ENCODE measurements at places on chromosomes 6 and 20.

GRCh38 chr20:62809530-62810428, 5.1 kb downstream of the OGFR start:
- DNase-seq: no peak

DNA sequence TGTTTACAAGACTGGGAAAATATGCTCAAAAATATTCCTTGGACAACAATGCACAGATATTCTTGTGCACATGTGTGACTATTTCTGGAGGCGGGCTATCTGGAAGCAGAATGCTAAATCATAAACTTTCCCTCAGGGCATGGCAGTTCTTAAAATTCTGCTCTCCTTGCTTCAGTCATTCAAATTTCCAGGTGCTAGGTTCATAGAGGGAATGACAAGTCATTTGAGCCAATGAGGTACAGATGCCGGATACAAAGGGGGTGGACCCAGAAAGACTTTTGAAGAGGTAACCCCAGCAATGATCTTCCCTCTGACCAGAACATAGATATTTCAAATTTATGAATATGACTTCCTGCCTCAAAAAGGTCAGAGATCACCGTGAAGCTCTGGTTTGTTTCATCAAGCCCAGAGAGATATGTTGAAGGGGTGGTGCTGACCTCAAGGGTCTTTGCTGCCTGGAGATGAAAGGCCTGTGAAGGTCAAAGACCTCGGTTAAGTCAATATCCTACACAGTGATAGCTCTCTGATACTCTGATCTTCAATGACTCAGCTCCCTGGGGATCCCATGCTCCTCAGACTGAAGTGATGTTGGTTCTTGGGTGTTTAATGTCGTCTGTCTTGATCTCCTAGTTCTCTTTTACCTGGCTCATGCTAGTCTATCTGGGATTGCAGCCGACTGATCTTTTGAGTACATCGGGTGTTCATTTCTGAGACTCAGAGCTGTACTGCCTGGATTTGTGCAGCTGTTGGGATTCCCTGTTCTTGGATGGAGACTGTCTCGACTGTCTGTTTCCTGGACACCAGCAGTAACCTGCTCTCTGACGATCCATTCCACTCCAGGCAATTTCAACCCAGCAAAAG, 47.5 kb upstream of the TSHZ2 start:
- DNase-seq: no peak

DNA sequence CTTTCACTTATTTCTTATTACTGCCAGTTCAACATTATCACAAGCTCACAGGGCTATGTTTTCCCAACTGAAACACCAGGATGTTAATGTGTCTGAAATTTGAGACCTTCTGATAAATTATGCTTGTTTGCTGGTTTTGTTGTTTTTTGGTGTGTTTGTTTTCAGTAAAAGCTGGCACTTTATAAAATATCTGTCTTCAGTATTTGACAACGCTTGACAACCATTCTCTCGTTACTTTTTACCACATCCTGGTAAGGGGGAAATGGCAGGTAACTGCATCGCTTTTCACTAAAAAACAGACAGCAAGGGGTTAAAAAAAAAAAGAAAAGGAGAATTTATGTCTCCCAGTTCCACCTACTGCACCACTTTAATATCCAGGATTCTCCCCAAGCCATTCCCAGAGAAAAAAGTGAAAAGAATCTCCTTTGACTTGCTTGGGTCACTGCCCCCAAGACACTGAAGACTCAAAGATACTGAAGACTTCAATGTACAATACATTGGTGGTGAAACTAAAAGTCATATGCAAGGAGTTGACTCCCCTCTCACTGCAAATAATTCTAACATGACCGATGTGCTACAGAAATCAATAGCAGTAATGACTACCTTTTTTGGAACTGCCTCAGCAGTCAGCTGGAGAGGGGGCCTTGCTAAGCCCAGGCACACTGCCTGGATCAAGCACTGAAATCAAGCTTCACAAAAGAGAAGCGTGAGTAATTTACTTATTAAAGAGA, 88.9 kb downstream of the HIVEP2 start:
- DNase-seq: no peak

GRCh38 chr6:53520320-53520928, 24.5 kb downstream of the GCLC start:
- no peak for DNase-seq

- DNase-seq: no peak
These were observed 13.4 kb upstream of the HIVEP2 start for GRCh38 chr6:142958343-142958742.

GRCh38 chr6:90350689-90351554, 54.3 kb upstream of the BACH2 start:
- no peak for DNase-seq

DNA sequence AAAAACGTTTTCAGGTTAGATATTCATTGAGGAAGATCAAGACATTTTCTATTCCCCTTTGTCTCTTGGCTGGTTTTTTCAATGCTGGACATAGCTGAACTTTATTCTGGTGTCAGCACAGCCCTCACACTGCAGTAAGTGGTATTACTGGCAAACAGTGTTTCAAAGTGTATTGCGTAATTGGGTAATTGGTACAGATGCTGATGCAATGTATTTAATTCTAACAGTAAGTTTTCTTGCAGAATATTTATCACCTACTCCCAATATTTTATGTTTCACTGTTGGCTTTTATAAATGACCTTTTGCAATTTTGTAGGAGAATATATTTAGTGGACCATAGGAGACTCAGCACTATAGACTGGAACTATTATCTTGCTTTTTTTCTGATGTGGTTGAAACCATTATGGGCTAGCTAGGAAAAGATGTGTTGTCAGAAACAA, 287.6 kb upstream of the SOX4 start:
- no peak for DNase-seq

DNA sequence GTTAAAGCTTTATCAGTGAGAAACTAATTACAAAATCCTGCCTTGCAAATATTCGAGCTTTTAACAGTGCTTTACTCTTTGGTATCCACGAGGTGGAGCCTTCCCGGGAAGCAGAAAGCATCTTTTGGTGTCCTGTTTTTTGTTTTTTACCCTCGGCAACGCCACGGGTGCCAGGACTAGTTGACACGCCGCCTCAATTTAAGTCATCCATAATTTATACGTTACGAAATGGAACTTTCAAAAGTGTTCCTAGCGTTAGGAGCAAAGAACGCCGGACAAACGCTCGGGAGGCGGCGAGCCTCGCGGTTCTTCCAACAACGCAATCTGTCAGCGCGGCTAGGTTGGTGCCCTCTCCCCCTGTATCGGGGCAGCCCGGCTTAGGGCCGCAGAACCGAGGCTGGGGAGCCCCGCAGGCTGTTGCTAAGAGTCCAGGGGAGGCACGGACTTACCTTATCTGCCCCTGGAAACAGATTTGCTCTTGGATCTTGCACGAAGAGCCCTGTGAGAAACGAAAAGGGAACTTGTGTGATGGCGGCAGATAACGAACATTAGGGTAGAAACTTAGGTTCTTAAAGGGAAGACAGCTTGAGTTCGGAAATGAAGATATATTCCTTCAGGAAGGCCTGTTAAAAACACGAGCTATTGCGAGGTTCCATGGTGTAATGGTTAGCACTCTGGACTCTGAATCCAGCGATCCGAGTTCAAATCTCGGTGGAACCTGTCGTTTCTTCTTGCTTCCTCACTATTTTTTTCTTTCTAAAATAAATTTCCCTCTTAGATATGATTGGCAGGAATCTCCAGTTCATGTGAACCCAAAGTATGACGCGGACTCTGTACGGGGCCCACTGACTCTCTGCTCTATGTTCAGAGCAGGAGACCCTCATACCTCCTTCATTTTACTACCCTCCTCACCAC, 46.2 kb upstream of the ZNF184 start:
- peak; percentile 47 for DNase-seq

DNA sequence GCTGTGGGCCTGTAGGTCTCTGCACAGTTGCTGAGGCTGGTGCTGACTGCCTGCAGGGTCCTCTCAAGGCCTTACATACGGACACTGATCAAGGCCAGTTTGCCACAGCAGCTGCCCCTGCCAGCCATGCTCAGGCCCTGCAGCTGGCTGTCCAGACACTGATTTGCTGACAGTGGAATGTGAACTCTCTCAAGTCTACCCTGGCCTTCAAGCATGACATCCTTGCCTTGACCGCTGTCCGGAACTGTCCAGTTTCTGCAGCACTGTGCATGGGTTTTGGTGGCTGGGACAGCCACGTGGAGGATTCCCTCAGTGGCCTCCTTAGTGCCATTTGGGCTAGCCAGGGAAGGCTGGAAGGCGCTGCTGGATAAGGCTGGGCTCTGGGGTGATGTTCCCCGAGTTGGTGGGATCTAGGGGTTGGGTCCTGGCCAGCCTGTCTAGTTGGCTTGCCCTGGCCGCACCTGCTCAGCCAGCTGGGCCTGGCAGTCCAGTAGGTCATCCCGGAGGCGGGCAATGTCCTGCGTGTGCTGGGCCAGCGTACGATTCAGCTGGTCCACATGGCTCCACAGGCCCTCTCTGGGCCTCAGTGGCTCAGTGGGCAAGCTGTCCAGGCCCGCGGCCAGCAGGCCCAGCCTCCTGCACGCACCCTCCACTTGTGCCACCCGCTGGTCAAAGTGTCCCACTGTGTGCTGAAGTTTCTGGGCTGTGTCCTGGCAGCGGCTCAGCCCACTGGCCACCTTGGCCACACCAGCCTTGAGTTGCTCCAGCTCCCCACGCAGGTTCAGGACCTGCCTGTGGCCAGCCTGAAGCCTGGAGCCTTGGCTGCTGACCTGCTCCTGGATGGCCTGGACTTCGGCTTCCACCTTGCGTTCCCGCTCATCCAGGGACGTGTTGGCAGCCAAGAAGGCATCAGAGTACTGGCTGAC, 5.5 kb downstream of the EMILIN3 start:
- no peak for DNase-seq

DNA sequence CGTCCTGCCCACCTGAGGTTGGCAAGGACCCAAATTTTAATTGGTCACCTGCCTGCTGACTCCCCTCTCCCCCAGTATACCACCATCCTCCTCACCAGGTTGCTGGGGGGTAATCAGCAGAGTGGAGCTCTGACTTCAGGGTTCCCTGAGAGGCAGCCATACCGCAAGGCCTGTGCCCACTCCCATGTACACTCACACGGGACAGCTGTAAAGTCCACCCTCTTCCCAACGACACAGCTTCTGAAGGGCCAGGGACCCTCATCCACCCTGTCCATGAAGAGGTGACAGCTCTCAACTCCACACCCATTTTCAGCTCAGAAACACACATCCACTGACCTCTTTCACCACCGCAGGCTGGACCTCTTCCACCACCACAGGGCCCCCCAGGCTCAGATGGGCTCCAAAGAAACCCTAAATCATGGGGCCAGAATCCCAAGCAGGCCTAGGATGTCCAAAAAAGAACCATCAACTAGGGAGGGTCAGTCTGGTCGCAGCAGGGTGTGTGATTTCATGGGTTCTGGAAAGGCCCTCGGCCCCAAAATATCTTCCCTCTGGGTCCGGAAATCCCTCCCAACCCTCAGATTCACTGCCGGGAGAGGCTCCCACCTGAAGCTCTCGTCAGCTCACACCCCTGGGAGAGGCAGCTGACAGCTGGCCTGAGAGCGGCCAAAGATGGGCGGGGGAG, 30.0 kb downstream of the TFEB start:
- DNase-seq: no peak

DNA sequence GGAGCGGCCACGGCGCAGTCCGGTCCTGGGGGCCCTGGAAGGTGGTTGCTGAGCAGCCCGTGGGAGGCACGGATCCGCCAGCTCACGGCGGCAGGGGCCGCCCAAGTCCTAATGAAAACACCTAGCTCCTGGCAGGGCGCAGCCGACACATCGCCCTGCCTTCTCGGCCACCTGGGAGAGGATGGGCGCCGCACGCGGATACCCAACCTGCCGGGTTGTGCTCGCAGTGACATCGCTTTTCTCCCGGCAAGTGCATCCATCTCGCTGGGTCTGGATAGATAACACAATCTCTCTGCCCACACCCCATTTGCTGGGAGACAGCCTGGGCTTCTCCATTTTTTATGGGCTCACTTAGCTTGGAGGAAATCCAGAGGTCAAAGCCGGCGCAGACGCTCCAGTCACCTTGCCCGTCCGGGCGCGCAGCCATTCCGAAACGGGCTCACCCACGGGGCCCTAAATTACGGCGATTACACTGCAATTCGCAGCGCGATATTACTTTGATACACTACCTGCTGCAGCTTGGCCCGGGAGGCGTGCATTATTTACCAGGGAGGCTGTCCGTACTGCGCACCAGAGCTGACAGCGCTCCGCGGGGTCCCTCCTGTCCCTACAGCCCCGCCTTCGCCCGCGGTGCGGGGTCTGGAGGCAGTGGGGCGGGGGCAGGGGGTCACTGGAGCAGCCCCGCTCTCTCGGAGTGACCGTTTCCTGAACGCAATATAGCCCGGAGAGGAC, 36.2 kb upstream of the CCDC167 start:
- peak; percentile 53 for DNase-seq

DNA sequence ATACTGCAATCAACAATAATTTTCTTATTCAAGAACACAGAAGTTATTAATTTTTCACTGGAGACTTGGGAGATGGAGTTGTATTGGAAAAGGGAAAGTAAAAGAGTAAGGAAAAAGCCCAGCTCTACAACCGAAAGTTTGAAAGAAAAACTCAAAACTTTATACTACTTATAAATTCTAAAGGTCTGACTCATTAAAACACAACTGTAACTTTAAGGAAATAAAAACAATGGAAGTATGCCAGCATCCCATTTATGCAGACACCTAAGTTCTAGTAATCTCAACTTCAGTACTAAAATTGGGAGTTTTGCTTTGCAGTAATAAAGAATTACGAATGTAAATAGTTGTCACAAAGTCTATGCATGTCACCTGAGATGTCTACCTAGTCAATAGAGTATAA, 80.6 kb downstream of the IRAK1BP1 start:
- no peak for DNase-seq

GRCh38 chr20:61791995-61792394, 273.7 kb downstream of the TAF4 start:
- no peak for DNase-seq

DNA sequence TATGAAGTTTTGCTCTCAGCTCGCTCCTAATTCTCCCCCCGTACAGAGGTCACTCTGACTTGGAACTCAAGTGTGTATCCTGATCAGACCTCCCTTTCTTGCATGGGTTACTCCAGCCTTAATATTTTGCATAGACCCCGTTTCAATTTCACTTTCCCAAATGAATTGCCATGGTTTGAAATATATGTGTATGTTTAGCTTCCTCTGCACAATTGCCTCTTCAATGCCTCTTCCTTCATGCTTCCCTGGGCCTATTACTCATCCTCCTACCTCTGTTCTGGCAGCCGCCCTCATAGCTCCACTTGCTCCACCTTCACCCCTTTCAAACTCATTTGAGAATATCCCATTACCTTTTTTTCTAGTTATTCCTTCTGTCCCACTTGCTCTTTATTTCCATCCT, 90.0 kb upstream of the SAMD5 start:
- no peak for DNase-seq

Measured in GM19239 (cell line).